ENCODE measurements at places on chromosomes 1 and 21. TPM values are rescaled to one million over a fixed set of nuclear protein-coding genes. Genes with fewer than 3 reads are reported as not detected.
A peak's percentile ranks its signal among the peaks of the same experiment; 100 is the strongest.

DNA sequence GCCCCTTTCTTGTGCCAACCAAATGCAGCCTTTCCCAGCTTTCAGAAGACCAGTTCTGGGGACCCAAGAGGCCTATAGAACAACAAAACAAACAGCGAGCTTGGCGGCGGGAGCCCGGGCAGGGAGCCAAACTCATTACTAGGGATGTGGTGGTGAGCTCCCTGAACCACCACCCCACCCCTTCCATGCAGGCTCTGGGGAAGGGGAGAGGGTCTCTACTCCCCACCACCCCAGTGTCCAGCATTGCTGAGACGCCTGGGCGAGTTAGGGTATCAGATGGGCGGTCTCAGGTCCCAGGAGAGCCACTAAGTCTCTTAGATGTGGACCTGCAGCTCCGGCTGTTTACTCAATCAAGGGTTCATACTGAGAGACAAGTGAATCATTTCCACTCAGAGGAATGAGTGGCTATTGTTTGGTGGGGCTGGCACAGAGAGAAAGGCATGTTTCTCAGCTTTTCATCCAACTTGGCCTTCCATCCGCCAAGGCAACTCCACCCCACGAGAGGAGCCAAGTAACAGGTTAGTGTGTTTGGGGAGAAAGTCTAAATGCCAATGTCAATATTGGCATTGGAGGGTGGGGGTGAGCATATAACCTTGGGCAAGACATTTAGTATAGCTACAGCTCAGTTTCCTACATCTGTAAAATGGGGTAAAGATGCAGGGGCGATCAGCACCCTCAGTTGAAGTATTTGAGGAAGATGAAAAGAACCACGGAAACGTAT, 40.9 kb downstream of the PLXNA2 start:
- DNase-seq, result peak; percentile 86

- DNase-seq, result peak; percentile 42
These were observed 183.6 kb downstream of the APP start for GRCh38 chr21:25986928-25987327.

DNA sequence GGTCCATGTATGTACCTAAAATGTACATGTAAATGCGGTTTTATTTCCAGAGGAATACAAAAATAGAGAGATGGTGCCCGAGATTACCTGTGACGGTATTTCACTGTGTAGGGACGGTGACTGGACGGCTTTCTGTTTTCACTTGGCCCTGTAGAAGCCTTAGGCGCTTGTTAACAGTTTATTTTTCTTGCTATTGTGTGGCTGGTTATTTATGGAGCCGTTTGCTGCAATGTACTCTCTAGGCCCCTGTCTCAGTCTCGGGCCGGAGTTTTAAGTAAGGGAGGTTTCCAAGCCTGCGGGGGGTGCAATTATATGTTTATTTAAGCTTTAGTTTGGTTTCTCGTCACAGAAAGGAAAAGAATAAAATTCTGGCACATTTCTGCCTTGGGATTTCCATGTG, 413 bp downstream of the EFCAB7 start:
- DNase-seq, result no peak

GRCh38 chr1:25863486-25864262, 4.4 kb upstream of the AUNIP start:
- no peak for DNase-seq

DNA sequence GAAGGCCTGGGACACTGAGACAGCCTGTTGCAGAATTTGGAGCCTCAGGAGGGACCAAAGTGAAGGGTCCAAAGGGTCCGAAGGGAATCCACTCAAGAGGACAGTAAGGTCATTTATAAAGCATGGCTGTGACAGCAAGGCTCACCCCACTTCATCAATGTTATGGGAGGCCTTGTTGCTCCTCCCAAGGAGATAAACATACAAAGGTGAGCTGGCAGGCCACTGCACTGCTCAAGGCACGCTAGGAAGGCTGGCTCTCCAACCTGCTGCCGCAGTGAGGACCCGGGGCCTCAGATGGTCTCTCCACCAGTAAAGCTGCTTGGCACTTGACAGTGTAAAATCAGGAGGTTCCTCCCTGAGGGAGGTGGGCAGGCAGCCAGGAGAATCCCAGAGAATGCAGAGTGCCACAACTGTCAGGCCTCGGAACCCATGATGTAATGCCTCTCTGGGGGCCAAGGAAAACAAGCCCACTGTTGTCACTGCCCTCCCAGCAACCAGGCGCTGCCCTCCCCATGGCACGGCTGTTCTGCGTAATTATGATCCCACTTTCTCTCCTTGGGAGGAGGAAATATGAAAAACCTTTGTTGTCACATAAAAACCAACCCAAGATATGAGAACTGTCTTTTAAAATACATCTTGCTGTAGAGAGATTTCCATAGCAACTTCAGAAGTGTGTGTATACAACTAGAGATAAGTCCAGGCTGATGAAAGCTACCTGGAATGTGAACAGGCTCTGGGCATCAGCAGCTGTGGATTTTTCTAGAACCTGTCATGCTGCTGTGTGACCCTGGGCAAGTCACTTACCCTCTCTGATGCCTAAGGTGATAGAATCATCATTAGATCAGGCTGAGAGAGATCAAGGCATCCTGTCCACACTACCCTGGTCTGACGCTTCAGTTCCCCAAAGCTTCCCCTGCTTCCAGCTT, 102.5 kb downstream of the KCNN3 start:
- peak; percentile 46 for DNase-seq

DNA sequence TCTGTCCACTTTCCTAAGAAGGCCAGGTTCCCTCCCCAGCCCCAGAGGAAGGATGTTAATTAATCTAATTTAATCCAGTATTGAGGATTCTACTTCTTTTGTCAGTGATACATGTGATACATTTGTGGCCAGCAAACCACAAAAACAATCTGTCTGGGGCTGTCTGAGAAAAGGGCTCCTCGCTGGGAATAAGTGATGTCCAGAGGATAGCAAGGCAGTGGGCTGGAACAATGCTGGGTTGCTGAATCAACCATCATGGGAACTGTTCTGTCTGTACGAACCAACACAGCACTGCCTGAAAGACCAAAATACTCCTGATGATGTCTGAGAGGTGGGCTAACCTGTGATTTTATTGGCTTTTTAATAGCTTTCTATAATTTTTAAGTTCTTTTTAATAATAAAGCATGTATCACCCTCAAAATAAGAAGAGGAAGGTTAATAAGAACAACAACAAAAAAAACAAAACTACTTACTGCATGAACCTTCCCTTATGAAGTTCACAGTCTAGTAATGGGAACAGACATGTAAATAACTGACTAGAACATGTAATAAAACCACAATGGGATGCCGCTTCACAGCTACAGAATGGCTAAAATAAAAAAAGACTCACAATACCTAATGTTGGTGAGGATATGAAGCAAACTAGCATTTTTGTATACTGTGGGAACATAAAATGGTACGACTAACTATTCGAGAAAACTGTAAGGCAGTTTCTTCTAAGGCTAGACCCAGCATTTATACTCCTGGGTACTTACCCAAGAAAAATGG, 11.4 kb upstream of the ADAR start:
- no peak for DNase-seq

Gene FALEC
- total RNA-seq, result not detected

Gene UTS2
- total RNA-seq, result not detected

Gene SEC16B
- total RNA-seq, result 12.5 TPM

Gene RBM11
- not detected for total RNA-seq
